ENCODE measurements at places on chromosomes 4 and X.

- peak; percentile 25 for DNase-seq
Observed at GRCh38 chrX:135295238-135295943, 13.9 kb upstream of the ETDC start.

DNA sequence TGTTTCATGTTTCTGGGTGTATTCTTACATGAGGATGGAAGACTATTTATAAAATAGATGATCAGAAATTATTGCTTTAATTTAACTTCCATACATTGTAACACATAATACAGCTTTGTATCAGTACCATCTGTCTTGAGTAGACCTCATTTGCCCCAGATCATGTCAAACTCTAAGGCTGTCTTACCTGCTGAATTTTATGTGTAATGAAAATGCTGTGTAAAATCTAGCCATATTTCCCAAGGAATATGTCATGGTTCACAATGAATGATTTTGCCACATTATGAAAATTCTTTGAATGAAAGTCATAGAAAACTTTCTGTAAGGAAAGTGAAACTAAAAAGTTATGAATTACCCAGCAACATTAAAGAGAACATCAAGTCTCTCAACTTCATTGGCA is 7.4 kb downstream of the BDH2 start:
- no peak for DNase-seq

- DNase-seq, result no peak
Observed at GRCh38 chr4:127616898-127617297, 15.9 kb upstream of the INTU start.

DNA sequence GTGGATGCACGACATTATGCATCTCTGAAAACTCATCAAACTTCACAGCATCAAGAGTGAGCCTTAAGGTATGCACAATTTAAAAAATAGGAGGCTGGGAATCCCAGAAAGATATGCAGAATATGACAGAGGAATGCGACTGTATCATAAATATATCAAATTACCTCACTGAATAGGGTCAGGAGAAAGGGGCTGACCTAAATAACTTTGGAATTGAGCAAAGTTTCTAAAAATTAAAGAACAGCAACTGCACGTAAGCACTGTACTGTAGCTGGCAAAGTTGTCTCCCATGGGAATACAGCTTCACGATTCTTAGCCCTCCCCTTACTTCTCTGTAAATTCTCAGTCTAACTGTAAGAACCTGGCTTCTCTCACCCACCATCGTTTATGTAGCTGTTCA is 397.4 kb upstream of the ZFP42 start:
- no peak for DNase-seq

DNA sequence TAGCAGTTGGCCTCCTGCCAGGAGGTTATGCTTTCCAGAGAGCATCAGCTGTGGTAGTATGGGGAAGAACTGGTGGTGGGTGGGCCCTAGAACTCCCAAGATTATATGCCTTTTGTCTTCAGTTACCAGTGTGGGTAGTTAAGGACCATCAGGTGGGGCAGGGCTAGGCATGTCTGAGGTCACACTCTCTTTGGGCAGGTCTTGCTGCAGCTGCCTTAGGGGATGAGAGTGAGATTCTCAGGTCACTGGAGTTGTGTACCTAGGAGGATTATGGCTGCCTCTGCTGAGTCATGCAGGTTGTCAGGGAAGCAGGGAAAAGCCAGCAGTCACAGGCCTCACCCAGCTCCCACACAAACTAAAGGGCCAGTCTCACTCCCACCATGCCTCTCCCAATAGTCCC is 172.9 kb upstream of the GYPA start:
- DNase-seq, result no peak

- DNase-seq, result no peak
Observed at GRCh38 chr4:121776610-121777401, 11.8 kb upstream of the SMIM43 start.

DNA sequence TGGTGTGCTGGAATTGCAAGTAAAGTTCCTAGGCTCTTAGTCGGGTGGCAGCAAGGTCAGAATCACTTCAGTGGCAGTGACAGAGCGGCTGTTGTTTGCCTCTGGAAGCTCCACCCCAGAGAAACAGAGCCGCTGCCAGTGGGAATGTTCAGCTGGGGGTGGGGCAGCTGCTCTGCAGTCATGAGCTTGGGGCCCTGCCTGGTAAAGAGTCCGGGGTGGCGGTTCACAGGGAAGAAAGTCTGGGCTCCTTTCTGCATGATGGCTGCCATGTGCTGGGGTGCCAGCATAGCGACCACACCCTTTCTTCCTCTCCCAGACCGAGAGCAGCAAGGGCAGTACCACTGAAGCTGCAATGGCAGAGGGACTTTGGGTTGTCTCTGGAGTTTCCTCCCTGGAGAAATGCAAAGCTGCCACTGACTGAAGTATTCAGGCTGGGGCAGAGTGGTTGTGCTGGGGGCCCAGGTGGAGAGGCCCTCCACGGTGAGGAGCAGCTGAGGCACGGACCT is 108.8 kb upstream of the CENPE start:
- peak; percentile 14 for DNase-seq

DNA sequence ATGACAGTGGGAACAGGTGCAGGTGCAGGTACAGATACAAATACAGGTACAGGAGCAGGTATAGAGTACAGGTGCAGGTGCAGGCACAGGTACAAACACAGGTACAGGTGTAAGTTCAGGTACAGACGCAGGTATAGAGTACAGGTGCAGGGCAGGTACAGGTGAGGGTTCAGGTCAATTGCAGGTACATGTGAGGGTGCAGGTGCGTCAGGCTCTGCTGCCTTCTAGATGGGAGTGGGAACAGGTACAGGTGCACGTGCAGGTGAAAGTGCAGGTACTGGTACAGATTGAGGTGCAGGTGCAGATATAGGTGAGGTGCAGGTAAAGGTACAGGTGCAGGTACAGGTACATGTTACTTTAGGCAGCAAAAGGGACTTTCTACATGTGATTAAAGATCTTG is 85.7 kb downstream of the CRLF2 start:
- no peak for DNase-seq
